ENCODE measurements at places on chromosomes 5 and 9.

DNA sequence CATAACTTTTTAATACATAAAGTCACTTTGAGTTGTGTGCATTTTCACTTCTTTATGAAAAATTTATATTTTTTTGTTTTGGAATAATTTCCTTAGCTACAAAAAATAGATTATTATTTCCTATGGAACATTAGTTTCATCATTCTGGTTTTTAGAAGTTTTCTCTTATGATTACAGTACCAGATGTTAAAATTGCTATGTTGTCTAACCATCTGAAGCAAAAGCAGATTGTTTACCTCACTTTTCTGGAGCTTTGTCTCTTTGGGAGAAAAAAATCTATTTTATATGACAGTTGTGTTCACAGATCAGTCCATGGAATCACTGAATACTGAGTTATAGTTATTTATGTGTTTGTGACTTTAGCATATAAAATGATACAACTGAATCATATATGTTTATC lies 708.9 kb upstream of the RIOK2 start:
- DNase-seq: no peak

- DNase-seq: no peak
These were observed 55.0 kb upstream of the BNC2 start for GRCh38 chr9:16925426-16925825.

- peak; percentile 89 for DNase-seq
These were observed 23.1 kb upstream of the SPTLC1 start for GRCh38 chr9:92138157-92138959.

DNA sequence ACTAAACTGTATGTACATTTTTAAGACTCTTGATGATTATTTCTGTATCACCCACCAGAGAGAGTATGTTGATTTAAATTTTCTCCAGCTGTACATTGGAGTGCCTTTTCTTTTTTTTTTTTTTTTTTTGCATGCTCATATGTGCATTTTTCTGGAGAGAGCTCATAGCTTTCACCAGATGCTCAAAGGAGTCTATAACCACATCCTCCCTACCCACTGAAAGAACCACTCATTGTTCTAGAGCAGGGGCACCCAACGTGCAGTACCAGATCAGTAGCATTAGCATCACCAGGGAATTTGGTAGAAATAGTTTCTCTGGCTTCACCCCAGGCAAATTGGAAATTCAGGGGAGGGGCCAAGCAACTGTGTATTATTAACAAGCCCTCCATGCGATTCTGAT lies 53.9 kb upstream of the TMEM171 start:
- DNase-seq: no peak

DNA sequence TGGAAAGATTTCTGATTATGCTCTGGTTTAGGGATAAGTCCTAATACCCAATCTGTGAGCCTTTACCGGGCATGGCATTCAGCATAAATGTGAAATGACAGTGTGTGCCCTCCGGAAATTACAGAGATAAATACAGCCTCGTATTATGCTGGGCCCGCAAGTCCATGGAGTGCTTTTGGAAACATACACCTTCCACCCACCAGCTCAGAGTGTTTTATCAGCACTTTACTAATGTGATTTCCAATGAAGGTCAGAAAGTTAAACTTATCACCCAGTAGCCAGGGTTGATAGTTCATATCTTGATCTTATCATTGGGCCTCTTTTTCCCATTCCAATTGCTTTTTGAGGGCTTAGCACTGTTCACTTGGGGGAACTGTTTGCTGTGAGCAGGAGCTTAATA lies 94.8 kb downstream of the SGCD start:
- DNase-seq: no peak

DNA sequence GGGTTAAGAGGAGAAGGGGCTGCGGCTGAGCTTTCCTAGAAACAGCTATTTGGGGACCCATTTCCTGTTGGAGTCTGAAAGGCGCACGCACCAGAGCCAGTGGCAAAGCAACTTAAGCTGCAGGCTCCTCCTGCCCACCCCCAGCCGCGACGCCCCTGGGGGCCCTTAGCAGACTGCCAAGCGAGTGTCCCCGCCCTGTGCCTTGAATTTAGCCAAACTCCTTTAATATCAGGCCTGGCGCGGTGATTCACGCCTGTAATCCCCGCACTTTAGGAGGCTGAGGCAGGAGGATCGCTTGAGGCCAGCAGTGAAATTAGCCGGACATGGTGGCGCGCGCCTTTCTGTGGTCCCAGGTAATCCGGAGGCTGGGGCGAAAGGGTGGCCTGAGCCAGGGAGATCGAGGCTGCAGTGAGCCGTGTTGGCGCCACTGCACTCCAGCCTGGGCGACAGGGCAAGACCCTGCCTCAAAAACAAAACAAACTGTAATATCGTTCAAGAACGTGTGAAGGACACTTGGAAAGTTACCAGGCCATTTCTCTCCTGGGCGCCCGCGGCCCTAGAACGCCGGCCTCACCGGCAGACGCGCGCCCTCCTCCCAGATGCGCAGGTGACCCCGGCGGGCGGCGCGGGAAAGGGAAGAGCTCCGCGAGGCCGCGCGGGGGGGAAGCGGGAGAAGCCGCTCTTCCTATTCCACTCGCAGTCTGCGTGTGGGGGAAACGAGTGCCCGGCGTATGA lies 1.0 kb upstream of the F2R start:
- peak; percentile 61 for DNase-seq

- peak; percentile 78 for DNase-seq
These were observed 1.4 kb upstream of the SPTAN1 start for GRCh38 chr9:128550770-128551656.

- DNase-seq: no peak
These were observed 15.3 kb downstream of the GCNT4 start for GRCh38 chr5:75037106-75037505.

DNA sequence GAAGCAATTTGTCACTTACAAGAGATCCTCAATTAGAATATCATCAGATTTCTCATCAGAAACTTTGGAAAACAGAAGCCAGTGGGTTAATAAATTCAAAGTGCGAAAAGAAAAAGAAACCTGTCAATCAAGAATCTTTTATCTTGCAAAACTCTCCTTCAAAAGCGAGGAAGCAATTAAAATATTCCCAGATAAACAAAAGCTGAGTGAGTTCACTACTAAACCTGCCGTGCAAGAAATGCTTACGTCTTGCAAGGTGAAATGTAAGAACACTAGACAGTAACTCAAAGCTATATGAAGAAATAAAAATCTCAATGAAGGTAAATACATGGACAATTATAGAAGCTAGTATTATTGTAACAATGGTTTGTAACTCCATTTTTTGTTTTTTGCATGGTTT lies 62.8 kb upstream of the IL33 start:
- no peak for DNase-seq

DNA sequence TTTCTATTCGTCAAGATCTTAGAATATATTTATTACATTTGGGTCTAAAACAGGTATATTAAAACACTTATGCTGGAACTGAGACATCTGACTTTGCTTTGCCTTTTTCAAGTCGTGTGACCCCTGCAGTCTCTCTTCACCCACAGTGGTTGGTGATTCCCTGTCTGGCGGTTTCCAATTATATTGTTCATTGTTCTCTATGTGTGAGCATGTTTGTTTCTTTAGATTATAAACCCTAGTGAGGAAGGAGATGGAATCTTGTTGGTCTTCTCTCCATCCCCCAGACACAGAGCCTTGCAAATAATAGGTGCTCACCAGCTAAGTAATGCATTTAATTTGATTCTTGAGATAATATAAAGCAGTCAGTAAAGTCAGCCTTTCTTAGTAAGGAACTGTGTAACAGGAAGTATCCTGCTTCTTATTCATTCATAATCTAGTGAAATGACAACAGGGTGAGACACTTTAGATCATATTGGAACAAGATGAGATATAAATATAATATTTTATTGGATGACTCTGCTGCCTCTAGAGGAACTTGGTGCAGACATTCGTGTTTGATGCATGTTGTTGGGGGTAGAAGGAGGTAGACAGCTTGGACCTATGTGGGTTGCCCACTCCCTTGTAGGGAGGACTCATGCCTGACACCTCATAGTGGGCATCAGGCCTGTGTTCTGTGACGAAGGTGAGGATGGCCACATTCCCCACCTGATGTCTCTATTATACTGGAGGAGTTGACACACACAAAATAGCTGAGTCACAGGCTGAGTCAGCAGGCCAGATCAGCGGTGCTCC lies 88.1 kb downstream of the FGF1 start:
- DNase-seq: peak; percentile 31

DNA sequence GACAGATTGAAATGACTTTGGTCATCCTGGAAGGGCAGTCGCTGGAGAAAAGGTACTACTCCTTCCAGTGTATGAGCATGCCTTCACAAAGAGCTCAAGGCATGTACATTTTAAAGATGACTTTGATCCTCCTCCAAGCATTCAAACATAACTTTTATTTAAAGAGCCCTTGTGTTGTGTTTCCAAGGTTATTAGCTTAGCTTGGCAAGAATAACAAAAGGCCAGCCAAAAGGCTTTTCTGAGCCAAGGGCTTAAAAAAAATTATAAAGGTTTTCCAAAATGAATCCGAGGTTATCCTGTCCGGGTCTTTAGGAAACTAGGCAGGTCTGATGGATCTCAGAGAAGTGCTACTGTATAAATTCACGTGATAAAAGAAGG lies 71.0 kb upstream of the PLPP6 start:
- no peak for DNase-seq

DNA sequence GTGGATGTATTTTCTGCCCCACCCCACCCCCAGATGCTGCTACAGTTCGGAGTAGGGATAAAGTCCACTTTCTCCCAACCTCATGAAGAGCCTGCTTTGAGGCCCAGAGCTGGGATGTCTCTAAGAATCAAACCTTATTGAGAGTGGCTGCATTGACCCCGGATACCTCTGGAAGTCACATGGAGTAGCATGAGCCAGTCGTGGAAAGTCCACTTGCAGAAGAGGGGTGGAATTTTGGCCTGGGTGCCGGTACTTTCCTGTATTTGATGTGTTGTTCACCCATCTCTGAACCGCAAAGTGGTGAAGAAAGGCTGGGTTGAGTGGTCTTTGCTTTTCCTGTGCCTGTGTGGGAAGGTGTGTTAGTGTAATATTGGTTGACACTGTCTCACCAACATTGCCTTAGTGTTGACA lies 3.7 kb downstream of the OTULIN start:
- DNase-seq: no peak

GRCh38 chr5:133829786-133830185 lies 138.6 kb downstream of the C5orf15 start:
- no peak for DNase-seq

GRCh38 chr5:149794487-149794971 lies 64.4 kb downstream of the PPARGC1B start:
- DNase-seq: peak; percentile 73

- no peak for DNase-seq
These were observed 53.5 kb upstream of the EQTN start for GRCh38 chr9:27350382-27350976.
